HepG2 (cell line): ENCODE measurements at places on chromosomes 5 and 9. TPM values are rescaled to one million over a fixed set of nuclear protein-coding genes. Genes with fewer than 3 reads are reported as not detected.

DNA sequence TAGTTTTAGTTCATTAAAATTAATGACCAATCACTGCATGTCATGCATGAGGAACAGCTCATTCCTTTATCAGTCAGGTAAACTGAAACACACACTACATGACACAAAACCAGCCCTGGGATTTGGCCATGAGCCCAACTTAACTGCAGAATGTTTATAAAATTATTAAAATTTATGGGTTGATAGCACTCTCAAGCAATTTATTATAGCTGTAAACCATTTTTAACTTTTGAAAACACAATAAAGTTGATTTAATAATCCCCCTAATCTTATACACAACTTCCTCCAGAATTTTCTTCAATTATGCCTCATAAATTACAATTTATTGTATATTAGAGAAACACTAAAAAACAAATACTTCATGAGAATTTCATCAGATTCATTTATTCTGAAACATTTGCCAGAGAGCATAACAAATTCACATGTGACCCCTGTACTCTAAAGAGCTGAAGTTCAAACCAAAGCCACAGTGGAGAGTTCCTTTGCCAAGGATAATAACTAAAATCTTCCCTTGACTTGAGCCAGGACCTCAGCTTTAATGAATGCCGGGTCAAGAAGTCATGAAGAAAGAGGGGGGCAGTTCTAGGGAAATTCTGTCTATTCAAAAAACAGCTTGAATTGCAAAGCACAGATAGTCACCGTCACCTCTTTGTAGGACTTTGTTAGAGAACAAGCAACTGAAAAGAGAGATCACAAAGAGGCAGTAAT, 763.7 kb upstream of the GRAMD2B start:
- no peak overlapping the region for H3K27ac ChIP-seq
- H3K4me3 ChIP-seq, result no peak overlapping the region
- no peak for DNase-seq
- H3K4me1 ChIP-seq, result no peaks in the 10 kb centered on the region

Gene CYFIP2
- 30.3 and 40.2 TPM in 2 replicates for total RNA-seq

- H3K27ac ChIP-seq, result no peak overlapping the region
- no peaks in the 10 kb centered on the region for H3K27me3 ChIP-seq
- DNase-seq, result no peak
- no peaks in the 10 kb centered on the region for H3K4me1 ChIP-seq
- no peak overlapping the region for H3K4me3 ChIP-seq
Observed at GRCh38 chr5:165227515-165227914, 1722.1 kb downstream of the MAT2B start.

GRCh38 chr9:70579686-70580085, 165.2 kb upstream of the KLF9 start:
- DNase-seq, result no peak
- no peaks in the 10 kb centered on the region for H3K4me1 ChIP-seq

DNA sequence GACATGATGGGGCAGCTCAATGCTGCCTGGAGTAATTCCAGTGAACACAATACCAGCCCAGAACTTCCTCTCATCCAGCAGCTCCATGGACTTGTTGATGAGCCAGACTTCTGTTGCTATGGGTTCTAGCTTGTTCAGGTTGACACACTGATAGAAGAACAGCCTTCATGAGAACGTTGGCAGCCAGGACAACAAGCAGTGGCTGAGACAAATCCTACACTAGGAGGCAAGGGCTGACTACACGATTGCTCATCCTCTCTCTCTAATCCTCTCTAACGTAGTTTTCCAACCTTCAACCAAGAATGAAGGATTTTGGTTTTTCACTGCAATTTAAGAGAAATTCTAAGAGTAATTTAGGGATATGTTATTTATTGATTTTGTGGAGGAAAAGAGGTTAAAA, 67.8 kb downstream of the NIPSNAP3B start:
- 0 out of 2 replicates have a peak, but pooled peaks cover 8% of the 10 kb centered on the region for H3K4me1 ChIP-seq
- H3K27ac ChIP-seq, result no peak overlapping the region
- no peaks in the 10 kb centered on the region for H3K27me3 ChIP-seq

- no peaks in the 10 kb centered on the region for H3K27me3 ChIP-seq
- DNase-seq, result no peak
- no peak overlapping the region for H3K27ac ChIP-seq
- no peak overlapping the region for H3K4me3 ChIP-seq
- H3K36me3 ChIP-seq, result no peaks in the 10 kb centered on the region
Observed at GRCh38 chr5:125343015-125343414, 596.6 kb upstream of the ZNF608 start.

DNA sequence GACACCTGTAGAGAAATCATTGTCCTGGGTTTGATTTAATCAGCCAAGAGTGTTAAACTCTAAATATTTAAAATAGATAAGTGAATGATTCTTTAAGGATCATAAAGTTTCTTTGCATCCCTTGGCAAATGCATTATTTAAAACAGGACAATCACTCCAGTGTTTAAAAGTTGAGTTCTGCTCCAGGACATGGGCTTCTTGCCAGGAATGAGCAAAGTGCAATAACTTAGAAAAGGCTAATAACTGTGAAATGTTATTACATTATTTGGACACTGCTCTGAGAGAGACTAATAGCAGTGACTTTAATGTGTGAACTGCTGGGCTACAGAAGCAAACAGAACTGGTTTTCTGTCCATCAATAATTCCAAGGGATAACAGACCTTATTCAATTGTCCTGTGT, 283.3 kb downstream of the GABRB2 start:
- H3K27ac ChIP-seq, result no peak overlapping the region
- H3K4me1 ChIP-seq, result no peaks in the 10 kb centered on the region
- no peaks in the 10 kb centered on the region for H3K27me3 ChIP-seq

Gene CDX1
- total RNA-seq, result not detected in 2 replicates

Gene TNC
- total RNA-seq, result not detected in 2 replicates

GRCh38 chr5:11182441-11183080, 421.5 kb upstream of the DAP start:
- H3K36me3 ChIP-seq, result no peaks in the 10 kb centered on the region
- DNase-seq, result peak; percentile 23
- no peaks in the 10 kb centered on the region for H3K4me1 ChIP-seq

Gene ANKRD31
- 0.08 and 0.09 TPM in 2 replicates for total RNA-seq

DNA sequence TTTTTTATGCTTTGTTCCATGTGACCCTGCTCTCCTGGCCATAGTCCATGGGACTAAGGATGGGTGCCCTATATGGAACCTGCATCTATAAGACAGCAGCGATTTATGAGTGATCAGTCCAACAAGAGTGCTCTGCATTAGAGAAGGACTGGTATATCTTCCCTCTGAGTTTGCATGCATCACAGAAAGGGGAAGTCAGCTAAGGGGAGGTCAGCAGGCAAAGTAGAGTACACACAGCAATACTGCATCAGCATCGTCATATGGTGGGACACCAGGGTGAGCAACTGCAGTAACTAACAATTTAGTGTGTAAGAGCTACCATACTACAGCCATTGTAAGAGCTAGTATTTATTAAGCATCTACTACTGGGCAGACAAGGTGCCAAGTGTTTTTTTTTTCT, 311.3 kb downstream of the NDUFS4 start:
- no peak for DNase-seq
- H3K36me3 ChIP-seq, result no peaks in the 10 kb centered on the region
- H3K27ac ChIP-seq, result no peak overlapping the region
- peaks cover 9% of the 10 kb centered on the region for H3K4me1 ChIP-seq
